Right atrium auricular region (tissue), 2 donors: ENCODE measurements at places on chromosomes 5 and 9.

DNA sequence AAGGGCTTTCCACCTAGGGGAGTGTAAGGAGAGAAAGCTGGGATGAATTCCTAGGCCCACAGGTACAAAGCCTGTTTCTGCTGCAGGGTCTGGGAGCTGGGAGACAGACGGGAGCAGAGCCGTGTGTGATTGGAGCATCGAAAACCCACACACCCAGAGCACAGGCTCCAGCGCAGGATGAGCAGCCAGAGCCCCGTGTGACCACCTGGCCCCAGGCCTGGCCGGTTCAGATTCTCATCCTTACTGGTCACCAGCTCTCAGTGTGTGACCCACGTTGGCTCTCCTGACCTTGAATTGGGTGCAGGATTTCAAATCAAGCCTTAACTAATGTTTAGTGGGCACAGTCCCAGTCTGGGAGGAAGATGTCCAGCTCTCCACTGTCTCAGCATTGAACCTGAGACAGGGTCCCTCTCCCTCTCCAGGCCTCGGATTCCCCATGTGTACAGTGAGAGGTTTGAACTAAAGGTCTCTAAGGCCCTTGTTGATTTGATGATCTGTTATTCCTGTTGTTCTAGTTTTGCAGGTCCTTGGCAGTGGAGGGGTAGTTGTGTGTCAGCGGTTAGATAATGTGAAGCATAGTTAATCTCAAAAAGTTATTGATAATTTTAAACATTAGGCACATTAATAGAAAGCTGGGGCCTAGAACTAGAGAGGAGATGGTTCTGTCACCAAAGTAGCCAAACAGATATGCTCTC, 50.1 kb downstream of the PPARGC1B start:
- no peak for DNase-seq

- DNase-seq = no peak
These were observed 29.2 kb downstream of the EXOC3 start for GRCh38 chr5:472076-472655.

DNA sequence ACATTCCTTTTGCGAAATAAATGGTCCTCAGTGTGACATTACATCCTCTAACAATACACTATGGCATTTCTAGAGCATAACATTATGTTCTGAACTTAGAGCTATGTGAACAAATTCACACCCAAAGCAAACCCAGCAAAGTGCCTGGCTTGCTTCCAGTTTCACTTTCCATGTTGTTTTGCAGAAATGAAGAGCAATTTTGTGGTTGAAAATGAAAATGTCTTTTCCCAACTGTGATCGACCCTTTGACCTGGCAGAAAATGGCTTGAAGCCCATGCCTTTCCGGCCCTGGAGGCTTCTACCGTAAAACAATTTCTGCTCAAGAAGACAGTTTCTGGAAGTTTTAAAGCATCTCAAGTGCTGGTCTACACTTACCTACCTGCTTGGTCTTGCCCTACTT, 344.7 kb upstream of the RGMB start:
- no peak for DNase-seq

DNA sequence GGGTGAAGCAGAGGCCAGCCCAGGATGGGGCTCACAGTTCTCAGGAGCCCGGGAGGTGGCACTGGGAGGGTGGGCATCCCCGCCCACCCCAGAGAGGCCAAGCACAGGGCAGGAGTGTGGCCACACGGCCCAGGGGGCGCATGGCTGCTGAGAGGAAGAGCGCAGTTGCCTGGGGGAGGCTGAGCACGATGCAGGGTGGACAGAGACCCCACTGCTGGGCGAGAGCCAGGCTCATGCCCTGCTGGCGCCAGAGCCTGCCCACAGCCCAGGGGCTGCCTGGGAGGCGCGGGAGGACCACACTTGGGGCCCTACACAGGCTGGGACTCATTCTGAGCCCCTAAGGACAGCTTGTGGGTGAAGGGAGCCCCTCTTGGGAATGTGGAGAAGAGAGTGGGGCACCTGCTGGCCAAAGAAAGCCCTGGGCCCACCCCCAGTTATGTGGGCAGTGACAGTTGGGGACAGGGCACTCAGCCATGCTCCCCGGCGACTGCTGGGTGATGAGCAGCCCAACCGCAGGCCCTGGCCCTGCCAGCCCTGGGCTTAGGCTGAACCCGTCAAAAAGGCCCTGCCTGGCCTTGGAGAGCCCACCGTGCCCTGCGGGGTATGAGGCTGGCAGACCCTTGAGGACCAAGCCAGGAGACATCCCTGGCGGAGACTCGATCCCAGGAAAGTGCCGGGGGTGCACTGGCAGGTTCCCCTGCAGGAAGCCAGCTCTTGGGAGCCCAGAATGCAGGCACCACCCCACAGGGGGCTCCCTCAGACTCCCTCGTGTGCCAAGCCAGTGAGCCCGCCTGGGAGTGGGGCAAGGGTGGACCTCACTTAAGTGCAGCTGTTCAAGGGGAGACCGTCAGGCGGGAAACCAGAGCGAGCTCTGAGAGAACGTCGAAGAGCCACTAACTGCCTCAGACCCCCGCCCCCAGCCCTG, 21.6 kb upstream of the CAMSAP1 start:
- no peak for DNase-seq

DNA sequence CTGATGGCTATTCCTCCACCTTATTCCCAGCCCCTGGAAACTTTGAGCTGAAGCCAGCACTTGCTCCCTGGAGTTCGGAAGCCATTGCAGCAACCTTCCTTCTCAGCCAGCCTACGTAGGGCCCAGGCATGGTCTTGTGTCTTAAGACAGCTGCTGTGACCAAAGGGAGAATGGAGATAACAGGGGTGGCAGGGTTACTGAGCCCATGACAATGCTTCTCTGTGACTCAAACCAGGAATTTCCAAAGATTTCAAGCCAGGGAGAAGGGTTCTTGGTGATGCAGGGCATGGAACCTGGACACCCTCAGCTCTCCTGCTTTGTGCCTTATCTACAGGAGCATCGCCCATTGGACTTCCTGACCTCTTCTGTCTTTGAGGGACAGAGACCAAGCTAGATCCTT, 12.2 kb downstream of the SLC31A2 start:
- DNase-seq = no peak

GRCh38 chr5:82332886-82333615, 54.9 kb upstream of the RPS23 start:
- DNase-seq = no peak

- DNase-seq = no peak
These were observed 18.9 kb upstream of the MOCS2 start for GRCh38 chr5:53128481-53128880.

- DNase-seq = no peak
These were observed 149.5 kb upstream of the DHFR start for GRCh38 chr5:80804332-80804731.

GRCh38 chr9:11103525-11103924, 490.7 kb upstream of the PTPRD start:
- DNase-seq = no peak

DNA sequence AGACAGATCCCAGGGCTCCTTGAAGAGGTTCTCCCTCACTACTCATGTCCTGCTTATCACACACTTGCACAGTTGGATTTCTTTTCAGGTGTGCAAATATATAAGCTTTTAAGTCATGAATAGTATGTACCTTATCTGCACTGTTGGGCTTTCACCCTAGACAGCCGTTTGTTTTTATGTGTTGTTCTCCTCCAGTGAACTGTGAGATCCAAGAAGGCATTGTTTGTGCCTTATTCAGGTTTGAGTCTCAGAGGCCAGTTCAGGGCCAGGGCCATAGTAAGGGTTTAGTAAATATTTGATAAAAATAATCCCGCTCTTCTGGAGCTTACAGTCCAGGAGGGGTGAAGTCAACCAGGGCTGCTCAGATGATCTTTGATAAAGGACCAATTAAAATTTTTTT, 480.0 kb downstream of the TMEM38B start:
- DNase-seq = no peak

DNA sequence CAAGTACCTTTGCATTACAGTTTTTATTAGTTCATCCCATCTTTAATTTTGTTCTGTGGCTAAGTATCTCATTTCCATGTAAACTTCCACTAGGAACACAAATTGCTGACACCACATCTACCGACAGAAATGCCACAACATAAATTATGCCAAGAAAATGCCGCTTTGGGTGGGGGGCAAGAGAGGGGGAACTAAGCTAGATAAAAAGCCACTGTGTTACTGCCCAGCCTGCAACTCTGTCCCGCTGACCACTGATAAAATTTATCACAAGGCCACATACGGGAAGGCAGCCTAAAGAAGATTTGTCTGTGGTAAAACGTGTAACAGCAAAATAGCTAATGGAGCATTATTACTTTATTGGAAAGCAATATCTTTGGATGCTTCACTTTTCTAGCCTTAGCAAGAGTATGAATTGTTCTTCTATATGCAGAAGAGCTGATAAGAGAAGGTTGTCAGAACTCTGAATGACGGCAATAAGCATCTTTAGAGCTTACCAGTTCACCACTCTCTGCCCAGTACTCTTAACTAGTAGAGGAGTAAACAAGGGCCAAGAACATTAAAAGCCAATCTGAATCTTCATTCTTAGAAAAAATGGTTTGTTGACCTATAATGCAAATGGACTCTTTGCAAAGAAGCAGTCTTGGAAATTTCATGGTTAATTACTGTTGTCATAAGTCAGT, 172.2 kb upstream of the MEF2C start:
- no peak for DNase-seq

DNA sequence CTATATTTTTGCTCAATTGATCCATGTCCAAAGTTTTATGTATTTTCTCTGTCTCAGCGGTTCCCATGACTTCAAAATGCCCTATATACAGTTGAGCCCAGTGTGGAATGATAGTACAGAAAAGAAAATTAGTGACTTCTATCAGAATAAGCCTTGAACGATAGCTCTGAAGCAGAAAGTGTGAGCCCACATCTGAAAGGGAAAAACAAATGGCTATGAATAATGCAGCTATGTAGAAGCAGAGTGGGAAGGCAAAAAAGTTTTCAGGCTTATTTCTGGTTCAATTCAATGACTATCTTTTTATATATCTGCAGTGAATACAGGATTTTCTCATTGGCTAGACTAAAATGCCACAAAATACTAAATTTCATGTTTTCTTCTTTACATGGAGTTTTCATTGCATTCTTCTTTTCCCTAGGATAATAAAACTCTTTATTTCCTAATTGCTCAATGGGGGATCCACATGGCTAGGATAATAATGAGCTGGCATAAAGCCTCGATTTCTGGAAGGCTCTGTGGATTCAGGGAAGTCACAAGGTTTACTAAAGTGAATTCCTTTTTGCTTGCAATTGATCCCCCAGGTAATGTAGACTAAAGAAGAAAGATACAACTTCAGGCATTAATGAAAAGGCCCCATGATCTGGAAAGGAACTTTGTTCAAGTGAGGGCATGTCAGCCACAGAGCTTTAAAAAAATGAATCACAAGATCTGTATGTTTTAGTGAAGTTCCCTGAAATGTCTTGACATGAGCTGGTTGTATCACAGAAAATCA, 377.0 kb upstream of the RIOK2 start:
- DNase-seq = no peak

DNA sequence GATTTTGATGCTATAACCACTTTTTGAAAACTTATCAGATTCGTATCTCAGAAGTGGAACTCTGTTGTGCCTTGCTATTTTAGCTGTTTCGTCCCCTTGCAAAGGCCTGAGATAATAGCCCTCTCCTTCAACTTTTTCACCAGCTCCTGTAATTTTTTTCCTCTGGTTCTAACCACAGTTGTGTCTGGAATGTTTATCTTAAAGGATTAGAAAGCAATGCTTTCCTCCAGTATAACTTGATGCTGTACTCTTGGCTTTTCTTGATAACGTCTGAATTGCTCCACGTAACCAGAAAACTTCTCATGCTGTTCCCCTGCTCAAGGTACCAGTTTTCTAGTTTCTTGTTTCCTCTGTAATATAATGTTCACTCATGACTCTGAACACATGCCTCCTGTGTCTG, 209.4 kb downstream of the DTWD2 start:
- DNase-seq = no peak

GRCh38 chr5:142609142-142609541, 76.7 kb downstream of the FGF1 start:
- no peak for DNase-seq

GRCh38 chr5:77449981-77450380, 42.1 kb downstream of the WDR41 start:
- no peak for DNase-seq

DNA sequence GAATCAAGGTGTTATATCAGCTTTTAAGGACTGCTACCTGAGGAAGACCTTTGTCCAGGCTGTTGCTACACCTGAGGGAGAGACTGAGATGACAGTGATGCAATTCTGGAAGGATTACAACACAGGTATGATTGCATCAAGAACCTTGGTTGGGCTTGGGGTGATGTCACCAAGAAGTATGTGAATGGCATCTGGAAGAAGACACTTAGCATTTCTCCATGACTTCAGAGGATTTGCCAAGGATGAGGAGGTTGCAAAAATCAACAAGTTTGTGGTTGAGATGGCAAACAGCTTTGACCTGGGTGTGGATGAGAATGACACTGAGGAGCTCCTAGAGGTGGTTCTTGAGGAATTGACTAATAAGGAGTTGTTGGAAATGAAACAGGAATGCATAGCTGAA, 67.9 kb upstream of the PANK3 start:
- no peak for DNase-seq

DNA sequence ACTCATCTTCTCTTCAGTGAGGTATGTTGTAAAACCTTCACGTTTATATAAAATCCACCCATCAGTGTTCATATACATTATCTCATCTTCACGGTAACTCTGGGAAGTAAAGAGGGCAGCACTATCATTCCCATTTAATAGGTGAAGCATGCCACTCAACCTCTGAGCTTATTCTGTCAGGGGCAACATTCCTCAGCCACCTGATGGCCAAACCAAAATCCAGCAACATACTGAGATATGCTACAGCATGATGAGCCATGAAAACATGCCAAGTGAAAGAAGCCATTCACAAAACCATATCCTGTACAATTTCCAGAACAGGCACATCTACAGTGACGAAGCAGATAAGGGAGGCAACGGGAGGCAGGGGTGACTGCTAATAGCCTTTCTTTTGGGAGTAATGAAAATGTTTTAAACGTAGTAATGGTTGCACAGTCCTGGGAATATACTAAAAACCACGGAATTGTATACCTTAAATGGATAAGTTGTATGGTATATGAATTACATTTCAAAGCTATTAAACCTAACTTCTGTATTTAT, 167.4 kb downstream of the TSSK1B start:
- no peak for DNase-seq

GRCh38 chr5:61869333-61869732, 436.7 kb upstream of the KIF2A start:
- DNase-seq = no peak

GRCh38 chr5:177302354-177303110, 987 bp downstream of the RAB24 start:
- DNase-seq = peak; percentile 56

- no peak for DNase-seq
These were observed 19.4 kb downstream of the ALDH7A1 start for GRCh38 chr5:126575644-126576043.

DNA sequence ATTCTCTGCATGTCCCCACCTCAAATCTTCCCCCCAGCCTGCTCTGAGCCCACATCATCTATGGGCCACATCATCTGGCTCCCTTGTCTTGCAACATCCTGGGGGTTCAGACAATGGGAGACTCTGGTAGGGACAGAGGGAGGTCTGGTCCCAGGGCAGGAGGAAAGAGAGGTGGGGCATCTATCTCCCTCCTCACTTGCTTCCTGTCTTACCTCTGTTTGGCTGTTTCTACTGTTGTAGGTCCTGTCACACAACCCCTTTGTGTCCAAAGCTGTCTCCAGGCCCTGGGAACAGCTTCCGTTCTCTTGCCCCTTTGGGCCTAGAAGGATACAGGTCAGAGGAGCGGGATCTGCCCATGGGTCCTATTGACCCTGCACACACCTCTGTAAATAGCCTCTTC, 227.2 kb downstream of the NSG2 start:
- DNase-seq = no peak

GRCh38 chr5:45402804-45403455, 293.2 kb downstream of the HCN1 start:
- DNase-seq = no peak

GRCh38 chr9:100105861-100106260, 6.8 kb downstream of the INVS start:
- no peak for DNase-seq

GRCh38 chr5:9716838-9717281, 86.7 kb upstream of the TAS2R1 start:
- no peak for DNase-seq
